ENCODE measurements at places on chromosomes 16 and 17.

GRCh38 chr17:74918906-74919305, 4.1 kb downstream of the USH1G start:
- no peak for DNase-seq

GRCh38 chr16:49003022-49003421, 278.6 kb downstream of the CBLN1 start:
- DNase-seq, result no peak

DNA sequence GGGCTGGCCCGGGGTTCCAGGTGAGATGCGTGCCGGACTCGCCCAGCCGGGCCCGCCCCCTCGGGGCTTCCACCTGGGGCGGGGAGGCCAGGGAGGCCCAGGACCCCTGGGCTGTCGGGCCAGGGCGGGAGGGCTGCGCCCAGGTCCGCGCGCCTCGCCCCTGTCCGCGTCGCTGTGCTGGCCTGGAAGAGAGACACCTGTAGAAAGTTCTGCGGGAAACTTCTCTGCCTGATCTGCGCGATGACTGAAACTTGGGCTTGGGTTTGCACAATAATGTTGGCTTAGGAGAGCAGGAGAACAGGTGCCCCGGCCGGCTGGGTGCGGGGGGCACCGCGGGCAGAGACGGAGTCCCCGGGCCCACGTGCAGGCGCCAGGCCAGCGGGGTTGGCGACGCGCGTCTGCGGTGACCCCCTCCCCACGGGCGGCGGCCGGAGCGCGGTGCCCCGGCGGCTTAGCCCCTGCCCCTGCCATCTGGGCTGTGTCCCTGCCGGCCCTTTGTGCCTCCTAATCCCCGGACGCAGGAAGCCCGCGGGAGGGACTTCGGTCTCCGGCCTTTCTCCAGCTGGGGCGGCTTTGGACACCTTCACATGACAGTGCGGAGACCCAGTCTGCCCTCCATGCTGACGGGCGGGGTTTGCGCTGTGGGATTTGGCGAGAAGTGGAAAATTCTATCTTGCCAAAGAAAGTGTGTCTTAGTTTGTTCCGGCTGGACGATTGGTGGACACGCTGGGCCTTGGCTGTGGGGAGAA, 483 bp downstream of the LLGL2 start:
- DNase-seq, result no peak

GRCh38 chr16:19844945-19845641, 39.6 kb downstream of the GPRC5B start:
- no peak for DNase-seq

- no peak for DNase-seq
These were observed 136.6 kb downstream of the COPRS start for GRCh38 chr17:31722251-31723056.

- no peak for DNase-seq
These were observed 590 bp downstream of the TMEM219 start for GRCh38 chr16:29962344-29962994.

- DNase-seq, result no peak
These were observed 6.7 kb upstream of the MPP3 start for GRCh38 chr17:43839670-43840108.

DNA sequence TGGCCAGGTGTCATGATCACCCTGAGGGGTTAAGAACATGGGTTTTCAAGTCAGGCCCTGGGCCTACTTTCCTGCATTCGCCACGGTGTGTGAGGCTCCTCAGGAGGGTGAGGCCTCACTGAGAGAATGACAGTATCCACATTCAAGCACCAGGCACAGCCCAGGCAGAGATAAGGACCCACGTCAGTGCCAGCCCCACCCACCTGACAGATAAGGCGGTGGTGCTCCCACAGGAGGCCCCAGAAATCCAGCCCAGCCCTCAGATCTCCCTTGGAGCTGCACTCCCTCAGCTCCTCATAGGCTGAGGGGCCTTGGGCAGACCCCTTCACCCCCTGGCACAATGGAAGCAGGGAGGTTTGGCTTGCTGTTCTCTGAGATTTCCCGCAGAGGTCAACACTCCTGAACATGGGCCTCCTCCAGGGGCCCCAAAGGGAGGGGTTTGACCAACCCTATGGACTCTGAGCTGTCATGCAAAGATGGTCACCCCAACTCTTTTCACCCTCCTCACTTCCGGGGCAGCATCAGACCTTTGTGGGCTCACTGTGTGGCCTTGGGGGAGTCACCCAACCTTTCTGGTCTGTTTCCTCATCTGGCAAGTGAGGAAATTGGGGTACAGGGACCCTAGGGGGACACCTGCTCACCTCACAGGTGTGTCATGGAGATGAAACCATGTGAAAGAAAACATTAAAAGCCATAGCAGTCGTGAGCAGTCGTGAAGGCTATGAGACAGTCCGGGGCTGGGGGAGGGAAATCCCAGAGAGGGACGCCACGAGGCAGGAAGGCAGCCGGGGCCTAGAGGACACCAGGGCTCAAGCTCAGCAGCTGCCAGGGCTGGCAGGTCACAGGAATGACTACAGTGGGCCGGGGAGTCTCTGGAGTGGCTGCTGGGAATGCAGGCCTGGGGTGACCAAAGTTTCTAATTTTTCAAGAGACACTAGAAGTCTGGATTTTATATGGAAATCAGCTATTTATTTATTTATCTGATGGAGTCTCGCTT, 15.4 kb downstream of the PLLP start:
- no peak for DNase-seq
